ENCODE measurements at places on chromosomes 2 and 18.
A peak's percentile ranks its signal among the peaks of the same experiment; 100 is the strongest.

DNA sequence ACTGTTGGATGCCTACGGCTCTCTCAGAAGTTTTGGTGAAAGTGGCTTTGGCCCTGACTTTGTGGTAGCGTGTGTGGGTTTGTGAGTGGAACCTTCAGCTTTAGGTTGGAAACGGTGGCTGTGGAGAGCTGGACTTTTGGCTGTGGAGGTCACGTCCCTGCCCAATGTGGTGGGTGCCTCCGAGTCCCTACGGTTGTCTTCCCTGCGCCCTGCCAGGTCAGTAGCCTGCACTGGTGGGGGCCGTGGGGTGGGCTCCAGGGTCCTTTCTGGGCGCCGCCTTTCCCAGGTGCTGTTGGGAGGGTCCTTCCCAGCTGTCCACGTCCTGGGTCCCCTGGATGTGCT, 11.1 kb downstream of the COLEC11 start:
- no peak for DNase-seq

DNA sequence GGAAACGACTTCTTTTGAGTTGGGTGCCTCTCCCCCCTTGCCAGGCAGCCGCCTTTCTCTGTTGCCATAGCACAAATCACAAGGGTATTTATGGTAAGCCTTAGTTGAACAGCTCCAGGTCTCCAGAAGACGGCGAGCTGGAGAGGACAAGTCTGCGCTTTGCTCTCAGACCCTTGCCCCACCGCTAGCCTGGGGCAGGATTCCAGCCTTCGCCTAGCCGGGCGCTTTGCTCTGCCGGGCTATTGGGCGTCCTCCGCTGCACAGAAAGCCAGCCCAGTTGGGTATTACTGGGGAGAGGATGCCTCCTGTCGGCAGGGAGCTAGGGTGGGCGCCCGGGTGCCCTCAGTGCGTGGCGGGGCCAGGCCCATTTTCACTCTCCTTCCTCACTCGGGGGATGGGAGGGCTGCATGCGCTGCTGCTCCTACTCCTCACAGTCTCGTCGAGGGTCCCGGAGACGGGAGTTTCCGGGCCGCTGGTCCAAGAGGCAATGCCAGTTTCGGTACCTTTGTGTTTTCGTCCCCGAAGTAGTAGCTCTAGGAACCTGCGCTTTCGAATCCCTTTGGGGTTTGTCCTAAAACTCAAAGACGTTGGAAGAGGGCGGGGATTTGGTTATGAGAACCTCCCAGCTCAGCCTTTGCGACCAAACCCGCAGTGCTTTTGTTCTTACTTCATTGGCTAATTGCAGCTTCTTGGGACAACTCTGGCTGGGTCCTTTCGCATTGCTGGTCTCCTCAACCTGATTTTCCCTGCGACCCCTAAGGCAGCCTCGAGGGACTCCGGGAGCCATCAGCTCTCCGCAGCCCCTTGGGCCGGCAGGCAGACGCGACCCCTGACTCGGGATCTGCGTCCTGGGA, 3.6 kb upstream of the DLX2 start:
- DNase-seq: no peak

GRCh38 chr18:79200546-79201268, 131.5 kb downstream of the ATP9B start:
- no peak for DNase-seq

DNA sequence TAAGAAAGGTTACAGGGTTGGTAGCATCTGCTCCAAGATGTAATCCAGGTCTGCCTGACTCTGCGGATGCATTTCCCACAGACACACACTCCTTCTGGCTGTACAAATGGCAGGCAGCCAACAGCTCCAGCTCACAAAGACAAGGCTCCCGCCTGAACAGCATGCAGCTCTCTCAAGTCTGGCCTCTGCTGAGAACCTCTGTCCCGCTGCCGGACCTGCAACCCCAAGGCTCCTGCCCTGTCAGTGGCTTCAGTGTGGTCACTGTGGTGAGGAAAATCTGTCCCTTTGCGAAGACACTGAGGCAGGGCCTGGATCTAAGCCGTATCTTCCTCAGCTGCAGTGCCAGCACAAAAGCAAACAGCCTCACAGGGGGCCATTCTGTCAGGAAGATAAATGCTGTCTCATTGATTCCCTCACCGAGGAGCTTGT, 469.3 kb upstream of the MEX3C start:
- DNase-seq: no peak

DNA sequence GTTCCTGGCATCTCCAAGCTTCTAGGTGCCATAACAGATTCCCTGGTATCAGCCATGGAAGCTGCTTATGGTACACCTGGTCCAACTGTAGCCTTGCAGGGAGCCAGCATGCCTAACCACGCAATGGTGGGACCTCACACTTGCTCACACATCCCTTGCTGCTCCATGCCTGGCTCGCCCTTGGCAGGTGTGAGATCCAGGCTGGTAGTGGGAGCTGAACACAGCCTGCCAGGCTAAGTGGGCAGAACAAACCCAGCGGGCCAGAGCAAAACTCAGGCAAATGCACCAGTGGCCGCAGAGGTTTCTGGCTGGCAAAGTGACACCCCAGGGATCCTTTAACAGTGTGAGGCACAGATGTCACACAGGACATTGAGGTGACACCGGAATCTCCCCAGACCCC, 185.8 kb downstream of the NDUFA10 start:
- no peak for DNase-seq

GRCh38 chr2:24620936-24621335, 129.9 kb downstream of the NCOA1 start:
- no peak for DNase-seq

- DNase-seq: no peak
These were observed 8.3 kb upstream of the COL6A3 start for GRCh38 chr2:237422309-237422708.

DNA sequence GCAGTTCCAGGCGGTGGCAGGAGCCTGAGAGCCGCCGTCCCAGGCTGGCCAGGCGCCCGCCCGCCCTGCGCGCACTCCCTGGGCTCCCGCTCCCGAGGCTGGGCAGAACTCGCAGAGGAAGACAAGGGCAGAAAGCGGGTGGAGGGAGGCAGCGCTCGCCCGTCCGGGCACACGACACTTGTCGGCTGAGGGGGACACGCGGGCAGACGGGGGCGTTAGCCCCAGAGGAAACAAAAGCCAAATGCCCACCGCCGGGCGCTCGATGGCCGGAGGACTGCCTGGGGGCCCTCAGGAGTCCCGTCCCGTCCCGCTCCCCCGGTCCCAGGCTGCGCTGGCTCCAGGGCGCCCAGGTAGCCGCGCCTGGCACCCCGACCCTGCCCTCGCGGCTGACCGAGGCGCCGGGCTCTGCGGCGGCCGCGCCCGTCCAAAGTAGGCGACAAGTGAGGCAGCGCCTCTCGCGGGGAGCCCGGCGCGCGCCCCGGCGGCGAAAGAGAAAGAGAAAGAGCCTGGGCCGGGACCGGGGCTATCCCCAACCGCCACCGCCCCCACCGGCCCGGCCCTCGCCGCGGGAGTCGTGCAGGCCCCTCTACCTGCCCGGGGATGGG, 491 bp downstream of the L3MBTL4 start:
- peak; percentile 4 for DNase-seq

- DNase-seq: no peak
These were observed 37.4 kb upstream of the GPC1 start for GRCh38 chr2:240397924-240398645.

GRCh38 chr2:116696223-116696622, 1118.3 kb upstream of the DDX18 start:
- DNase-seq: no peak

DNA sequence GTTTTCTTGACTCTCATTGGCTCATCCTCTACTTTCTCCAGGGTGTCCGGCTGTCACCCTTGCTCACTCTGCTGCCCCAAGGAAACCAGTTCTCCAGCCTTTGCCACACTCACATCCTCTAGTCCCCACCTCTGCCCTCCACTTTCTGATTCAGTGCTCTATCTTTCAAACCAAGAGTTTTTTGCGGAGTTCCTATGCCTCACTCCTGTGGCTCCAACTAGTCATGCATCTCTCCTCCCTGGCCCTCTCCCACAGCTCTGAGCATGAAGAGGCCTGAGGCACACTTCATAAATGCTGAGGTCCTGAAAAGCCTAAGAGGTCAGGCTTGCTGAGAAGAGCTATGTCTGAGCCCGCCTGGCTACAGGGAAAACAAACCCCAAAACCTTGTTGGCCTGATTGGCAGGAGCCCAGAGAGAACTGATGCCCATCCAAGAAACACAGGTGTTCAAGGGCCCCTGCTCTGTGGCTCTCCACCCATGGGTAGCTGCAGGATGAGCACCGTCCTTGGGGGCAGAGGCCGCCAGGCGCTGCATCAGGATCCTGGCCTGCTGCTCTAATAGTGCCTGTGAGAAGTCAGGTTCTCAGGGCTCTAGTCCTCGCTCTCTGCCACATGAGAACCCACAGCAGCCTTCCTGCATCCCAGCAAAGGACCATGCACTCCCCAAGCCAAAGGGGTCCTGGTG, 42.1 kb downstream of the HS1BP3 start:
- DNase-seq: no peak

GRCh38 chr18:30967701-30968100, 74.8 kb downstream of the DSC3 start:
- DNase-seq: no peak

- DNase-seq: no peak
These were observed 296.0 kb downstream of the PLCL1 start for GRCh38 chr2:198100346-198100745.

DNA sequence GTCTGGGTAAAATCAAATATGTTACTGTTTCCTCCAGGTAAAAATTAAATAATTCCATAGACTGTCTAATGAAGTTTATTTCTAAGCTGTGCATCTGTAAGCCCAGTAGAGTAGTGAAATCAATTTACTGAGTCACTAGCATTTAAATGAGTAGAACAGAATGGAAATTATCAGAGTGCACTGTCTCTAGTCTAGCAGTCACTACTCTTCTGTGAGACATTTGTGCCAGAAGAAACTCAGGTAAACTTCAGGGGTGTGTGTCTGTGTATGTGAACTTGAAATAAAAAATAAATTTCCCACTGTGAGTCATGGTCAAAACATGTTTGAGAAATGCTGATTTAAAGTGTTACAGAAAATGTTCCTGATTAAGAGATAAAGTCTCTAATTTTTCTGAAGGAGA, 146.4 kb downstream of the RIF1 start:
- no peak for DNase-seq

DNA sequence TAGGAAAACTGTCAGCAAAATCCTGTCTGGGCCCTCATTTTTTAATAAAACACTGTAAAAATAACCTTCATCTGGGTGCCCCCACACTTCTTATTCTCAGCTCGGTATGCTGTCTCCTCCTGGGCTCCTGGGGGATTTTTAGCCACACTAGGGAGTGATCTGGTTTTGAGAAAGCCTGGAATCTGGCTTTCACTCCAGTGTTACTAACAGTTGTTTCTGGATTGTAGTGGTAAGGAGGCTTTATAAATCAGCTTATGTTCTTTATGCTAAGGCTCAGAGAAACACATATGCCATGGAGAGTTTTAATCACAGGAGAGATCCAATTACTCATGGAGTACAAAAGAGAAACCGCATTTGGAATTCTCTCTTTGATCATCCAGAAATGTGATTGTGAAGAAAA, 744.3 kb upstream of the SOX11 start:
- no peak for DNase-seq

DNA sequence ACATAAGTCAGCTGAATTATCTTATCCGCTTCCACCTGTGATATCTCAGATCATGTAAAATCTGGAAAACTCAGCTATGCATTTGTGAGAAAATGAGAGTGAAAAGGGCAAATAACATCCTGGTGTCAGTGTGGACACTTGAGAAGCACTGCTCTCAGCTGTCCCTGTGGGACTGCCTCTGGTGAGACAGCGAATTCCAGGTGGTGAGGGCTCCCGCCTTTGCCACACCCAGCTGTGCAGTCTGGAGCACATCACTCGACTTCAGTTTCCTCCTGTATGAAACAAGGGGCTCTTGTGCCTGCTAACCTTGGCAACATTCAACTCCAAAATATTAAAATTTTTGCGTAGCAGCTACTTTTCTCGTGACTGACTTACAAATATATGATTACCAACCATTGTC, 194.9 kb upstream of the BOD1L2 start:
- DNase-seq: no peak

- no peak for DNase-seq
These were observed 4.9 kb downstream of the KLHL30 start for GRCh38 chr2:238143239-238143951.

- no peak for DNase-seq
These were observed 55.6 kb downstream of the TGFA start for GRCh38 chr2:70498054-70498453.

- no peak for DNase-seq
These were observed 13.5 kb downstream of the DOK6 start for GRCh38 chr18:69414184-69414583.
